GM20000 (cell line): ENCODE measurements at places on chromosomes 13 and 19.

GRCh38 chr13:108495646-108496361, 133.6 kb upstream of the MYO16 start:
- DNase-seq: no peak

DNA sequence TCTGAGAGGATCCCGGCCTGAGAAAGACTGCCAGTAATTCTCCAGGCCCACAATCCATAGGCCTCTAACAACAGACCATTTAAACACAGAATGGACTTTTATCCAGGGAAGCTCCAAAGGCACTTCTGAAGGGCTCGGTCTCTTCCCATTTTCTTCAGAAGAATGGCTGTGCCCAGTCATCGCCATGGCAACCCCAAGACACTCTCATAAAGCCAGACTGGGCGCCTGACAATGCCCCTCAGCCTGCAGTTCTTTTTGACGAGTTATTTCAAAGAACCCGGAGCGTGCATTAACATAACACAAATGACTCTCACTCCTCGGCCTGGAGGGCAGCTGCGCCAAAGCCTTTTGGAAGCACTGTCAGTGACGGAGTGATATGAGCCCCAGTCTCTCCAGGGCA, 61.0 kb downstream of the RASA3 start:
- no peak for DNase-seq

DNA sequence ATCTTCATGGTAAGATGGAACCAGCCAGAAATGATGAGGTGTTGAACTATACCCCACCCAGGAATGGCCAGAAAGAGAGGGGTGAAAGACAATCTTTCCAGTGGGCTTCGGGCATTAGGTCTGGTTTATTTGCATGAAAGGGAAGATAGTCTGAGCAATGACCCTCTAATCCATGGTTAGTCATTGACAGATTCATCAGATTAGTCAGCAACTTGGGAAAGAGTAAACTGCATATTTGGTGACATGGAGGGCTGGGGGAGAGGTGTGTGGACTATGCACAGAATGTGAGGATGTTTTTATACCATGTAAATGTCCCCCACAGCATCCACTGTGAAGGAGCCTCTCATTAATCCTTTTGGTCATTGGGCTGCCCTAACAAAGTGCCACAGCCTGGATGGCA, 30.1 kb upstream of the USP12 start:
- DNase-seq: no peak

GRCh38 chr19:44071824-44072542, at the start of gene ZNF284:
Gene ZNF284 (plus strand): TSS chr19:44072159. CDS start chr19:44076390, 4,231 bp downstream.
- DNase-seq: peak; percentile 87

DNA sequence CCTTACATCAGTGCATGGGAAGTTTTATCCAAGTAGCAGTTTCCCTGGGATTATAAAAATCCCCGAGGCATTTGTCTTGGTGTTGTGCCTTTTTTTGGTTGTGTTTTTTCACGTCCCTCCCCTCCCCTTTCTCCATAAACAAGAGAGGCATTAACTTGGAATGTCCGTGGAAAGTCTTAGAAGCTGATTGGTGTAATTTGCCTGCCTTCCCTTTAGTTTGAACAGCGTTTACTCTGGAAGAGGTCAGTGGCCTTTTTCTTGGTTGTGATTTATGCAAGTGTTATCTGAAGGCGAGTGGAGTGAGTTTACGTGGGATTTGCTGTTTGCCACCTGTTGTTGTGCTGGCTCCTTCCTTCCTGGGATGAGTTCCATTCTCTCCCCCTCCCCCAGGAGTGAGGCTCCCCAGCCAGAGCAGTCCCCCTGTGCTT, 7.2 kb downstream of the ACTN4 start:
- DNase-seq: no peak

DNA sequence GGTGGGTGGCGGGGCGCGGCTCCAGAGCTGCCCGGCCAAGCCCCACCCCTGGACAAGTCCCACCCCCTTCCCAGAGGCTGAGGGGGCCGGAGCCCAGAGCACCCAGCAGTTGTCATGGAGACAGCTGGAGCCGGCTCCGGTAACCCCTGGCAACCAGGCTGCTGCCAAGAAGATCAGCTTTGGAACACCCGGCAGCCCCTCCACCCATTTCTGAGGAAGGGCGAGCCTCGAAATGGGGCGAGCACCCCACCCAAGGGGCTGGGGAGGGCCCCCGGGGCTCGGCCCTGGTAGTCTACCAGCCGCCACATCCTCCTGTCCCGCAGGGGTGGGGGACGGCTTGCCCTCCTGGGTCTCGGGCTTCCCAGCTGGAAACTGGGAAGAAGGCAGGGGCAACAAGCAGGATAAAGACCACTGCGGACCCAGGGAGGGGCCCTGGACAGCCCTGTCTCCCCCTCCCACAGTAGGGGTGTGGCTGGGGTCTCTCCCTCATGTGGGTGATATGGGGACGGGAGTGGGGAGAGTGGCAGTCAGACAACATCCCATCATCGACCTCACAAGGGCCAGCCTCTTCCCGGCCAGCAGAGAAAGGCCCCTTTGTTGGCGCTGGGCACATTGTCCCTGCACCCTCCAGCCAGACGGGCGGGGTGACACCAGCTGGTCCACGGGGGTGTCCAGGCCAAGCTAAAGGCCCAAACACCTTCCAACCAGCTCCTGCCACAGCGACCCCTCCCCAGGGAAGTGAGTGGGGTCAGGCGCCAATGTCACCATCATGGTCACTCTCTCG, 1.5 kb downstream of the CERS1 start:
- DNase-seq: peak; percentile 54

DNA sequence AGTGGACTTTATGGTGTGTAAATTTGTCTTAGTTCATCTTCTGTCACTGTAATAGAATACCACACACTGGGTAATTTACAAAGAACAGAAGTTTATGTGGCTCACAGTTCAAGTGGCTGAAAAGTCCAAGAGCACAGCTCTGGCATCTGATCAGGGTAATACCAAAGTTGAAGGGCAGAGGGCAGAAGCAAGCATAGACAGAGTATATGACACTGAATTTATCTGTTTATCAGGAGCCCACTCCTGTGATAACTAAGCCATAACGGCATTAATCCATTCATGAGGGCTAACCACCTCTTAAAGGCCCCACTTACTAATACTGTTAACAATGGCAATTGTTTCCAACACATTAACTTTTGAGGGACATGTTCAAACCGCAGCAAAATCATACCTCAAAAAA, 4.0 kb upstream of the RFXAP start:
- no peak for DNase-seq

DNA sequence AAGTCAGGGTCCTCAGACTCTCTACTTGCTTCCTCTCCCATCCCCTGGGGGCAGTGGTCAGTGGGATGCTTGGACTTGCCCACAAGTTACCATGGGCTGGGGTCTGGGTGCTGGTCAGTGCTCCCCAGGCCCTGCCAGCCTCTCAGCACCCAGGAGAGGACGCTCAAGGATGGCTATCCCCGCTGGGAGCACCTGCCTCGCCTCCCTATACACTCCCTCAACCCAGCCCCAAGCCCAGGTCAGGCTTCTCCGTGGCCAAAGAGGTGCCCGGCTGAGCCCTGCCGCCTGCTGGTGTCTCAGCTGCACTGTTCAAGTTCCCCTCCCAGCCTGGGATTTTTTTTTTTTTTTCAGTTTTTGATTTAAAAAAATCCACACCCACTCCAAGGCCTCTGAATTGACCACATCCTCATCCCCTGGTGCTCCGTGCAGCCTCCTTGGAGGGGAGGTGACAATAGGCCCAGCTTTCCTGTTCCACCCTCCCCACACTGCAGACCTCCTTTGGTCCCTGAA, 10.8 kb downstream of the F2RL3 start:
- DNase-seq: peak; percentile 83

DNA sequence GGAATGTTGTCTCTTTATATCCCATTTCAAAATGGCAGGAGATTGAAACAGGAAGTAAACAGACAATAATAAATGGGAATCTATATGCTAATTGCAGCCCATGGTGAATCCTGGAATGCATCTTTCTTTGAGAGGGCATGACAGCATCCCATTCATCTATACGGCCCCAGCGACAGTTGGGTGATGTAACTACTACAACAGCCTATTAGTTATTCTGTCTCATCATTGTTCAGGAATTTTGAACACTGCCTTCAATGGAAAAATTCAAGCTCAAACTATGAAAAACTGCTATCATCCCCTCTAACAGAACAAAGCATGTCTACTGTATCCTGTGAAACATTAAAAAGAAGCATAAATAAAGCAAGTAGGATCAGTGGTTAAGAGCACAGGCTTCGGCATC, 262.1 kb downstream of the DCT start:
- no peak for DNase-seq

DNA sequence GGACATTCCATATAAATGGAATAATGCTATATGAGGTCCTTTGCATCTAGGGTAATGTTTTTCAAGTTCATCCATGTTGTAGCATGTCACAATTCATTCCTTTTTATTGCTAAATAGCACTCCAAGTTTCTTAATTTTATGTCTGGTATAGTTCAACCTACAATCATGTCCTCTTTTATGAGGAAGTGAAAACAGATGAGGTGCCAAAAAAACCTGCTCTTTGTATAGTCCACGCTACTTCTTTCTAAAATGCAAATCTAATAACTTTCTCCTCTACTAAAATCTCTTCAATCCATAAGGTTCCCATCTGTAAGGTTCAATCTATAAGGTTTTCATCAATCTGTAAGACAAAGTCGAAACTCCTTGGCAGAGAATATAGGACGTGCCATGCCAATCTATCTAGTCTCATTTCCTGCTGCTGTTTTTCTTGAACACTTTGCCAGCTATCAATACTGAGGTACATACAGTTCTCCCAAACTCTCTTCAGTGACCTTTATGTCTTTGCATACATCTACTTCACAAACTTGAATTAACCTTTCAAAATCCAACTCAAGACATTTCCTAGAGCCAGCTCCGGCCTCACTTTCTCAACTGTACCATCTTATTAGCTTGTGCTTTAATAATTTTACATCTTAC, 33.7 kb downstream of the INTS6 start:
- DNase-seq: no peak

DNA sequence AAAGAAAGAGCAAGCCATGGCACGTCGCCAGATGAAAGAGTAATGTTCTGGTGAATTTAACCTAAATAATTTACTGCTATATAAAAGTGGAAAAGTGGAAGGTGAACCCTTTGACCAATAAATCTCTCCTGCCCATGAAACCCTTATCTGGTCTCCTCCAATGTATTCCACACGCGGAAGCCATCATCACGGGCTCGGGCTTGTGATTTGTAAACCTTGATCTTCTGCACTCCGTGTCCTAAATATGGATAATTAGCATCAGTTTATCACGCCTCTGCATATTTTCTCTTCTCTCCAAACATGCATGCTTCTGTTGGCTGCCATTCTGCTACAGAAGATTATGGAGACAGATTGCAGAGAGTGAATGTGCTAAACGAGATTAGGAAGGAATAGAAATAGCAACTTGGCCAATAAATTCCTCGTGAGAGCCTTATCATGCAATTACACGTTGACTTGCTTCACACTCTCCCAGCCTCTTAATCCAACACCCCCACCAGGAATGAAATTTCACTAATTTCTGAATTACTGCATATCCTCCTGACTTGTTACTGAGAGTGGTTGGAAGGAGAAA, 34.5 kb downstream of the SOX1 start:
- no peak for DNase-seq

DNA sequence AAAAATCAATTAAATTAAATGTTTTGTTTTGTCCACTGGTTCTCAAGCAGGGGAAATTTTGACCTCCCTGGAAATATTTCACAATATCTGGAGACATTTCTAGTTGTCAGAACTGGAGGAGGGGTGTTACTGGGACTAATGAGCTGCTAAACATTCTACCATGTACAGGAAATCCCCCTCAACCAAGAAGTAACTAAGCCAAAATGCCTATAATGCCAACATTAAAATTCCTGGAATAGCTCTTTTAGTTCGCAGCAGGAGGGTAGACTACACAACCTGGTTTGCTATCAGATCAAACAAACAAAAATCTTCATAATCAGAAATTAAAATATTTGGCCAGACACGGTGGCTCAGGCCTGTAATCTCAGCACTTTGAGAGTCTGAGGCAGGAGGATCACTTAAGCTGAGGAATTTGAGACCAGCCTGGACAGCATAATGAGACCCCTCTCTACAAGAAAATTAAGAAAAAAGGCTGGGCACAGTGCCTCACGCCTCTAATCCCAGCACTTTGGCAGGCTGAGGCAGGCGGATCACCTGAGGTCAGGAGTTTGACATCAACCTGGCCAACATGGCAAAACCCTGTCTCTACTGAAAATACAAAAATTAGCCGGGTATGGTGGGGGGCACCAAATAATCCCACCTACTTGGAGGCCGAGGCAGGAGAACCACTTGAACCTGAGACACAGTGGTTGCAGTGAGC, 13.7 kb upstream of the SMARCA4 start:
- DNase-seq: no peak

DNA sequence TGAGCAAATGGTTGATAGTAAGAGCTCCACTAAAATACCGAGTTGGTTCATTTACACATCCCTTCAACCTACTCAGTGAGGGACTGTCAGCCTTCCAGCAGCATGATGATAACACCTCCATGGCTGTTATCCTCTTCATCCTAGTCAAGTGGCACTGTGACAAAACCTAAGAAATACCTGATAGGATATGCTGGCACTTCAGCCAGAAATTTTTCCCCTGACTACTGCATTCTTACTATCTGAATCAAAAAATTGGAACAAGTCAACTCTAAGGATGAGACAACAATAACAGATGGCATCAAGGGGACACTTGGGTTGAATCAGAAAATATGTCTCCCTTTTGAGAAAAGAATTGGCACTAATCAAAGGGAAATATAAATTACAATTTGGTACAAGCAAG, 193.9 kb downstream of the KCTD12 start:
- no peak for DNase-seq

GRCh38 chr13:18936104-18936503, 245.5 kb downstream of the TUBA3C start:
- DNase-seq: no peak

GRCh38 chr13:23592596-23592995, 22.4 kb downstream of the TNFRSF19 start:
- DNase-seq: no peak

DNA sequence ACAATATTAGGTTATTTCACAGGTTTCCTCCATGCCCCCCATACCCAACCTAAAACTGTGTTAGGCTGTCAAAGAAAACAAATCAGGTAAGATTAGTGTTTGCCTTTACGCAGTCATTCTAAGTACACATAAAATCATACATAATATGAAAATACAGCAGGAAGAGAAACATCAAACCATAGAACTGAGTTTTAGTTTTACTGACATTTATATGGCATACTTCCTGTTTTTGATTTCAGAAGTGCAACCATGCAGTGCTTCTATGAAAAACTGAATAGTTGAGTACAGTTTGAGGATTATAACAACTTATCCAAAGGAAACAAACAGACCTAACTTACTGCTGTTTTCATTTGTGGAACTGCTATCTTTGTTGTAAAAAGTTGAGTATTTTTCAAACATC, 91.3 kb downstream of the KCNRG start:
- DNase-seq: peak; percentile 54

- no peak for DNase-seq
Measured at GRCh38 chr19:29107831-29108230, 105.1 kb downstream of the UQCRFS1 start.

- DNase-seq: no peak
Measured at GRCh38 chr13:22596171-22596863, 584.5 kb upstream of the SGCG start.
